ENCODE measurements at places on chromosomes 3 and 15. TPM values are rescaled to one million over a fixed set of nuclear protein-coding genes. Genes with fewer than 3 reads are reported as not detected.

Gene UPK1B
- 8.3 TPM for total RNA-seq

Gene LMOD3
- not detected for total RNA-seq

Gene SI
- total RNA-seq: 2.0 TPM

Gene BOC
- total RNA-seq: 14.2 TPM

Gene STRIT1
- total RNA-seq: not detected

Measured in progenitor cell of endocrine pancreas (in vitro differentiated cells).